ENCODE measurements at places on chromosomes 16 and 17.
A peak's percentile ranks its signal among the peaks of the same experiment; 100 is the strongest.

GRCh38 chr16:64455275-64455674 lies 666.6 kb downstream of the CDH11 start:
- DNase-seq: no peak

DNA sequence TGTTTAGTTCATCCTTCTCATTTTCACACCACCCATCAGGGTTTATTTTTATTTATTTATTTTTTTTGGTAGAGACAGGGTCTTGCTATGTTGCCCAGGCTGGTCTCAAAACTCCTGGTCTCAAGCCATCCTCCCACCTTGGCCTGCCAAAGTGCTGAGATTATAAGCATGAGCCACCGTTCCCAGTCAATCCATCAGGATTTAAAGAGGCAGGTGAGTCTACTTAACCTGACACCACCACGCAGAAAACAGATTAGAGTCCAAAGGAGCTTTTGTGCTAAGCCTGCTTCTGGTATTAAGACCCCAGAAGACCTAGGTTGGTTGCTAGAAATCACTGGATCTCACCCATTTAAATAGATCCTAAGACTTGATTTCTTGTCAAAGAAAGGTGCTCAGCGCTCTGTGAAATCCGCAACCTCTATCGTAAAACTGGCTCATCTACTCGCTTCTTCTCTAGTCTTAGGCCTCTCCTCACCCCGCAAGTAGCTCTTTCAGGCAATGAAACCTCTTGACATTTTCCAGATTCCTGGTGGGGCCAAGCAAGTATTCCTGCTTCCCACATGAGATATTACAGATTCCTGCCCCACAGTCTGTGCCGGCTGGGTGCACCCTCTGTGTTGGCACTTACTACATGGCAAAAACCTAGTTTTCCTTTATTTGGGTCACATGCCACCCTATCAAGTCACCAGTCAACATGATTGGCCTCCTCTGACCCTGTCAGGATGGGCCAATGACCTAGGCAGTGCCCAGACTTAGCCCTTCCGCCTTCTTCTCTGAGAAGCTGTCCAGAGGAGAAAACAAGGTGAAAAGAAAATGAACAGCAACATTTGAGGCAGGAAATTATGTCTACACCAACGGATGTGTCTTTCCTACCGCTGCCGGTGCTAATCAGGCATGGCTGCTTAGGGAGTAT lies 9.0 kb downstream of the PITPNA start:
- no peak for DNase-seq

DNA sequence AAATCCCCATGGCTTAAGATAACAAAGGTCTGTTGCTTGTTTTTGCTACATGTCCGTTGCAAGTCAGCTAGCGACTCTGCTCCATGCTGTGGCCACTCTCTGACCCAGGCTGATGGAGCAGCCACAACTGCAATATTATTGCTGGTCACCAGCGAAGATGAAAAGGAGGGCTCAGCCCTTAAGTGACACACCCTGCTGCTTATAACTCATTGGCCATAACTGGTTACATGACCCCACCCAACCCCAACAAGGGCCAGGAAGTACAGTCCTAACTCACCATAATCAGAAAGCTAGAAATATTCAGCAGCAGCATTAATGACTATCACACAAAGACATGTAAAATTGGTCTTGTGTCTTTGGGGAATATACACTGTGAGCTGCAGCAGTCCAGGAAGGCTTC lies 224.3 kb downstream of the SOX9 start:
- DNase-seq: no peak

DNA sequence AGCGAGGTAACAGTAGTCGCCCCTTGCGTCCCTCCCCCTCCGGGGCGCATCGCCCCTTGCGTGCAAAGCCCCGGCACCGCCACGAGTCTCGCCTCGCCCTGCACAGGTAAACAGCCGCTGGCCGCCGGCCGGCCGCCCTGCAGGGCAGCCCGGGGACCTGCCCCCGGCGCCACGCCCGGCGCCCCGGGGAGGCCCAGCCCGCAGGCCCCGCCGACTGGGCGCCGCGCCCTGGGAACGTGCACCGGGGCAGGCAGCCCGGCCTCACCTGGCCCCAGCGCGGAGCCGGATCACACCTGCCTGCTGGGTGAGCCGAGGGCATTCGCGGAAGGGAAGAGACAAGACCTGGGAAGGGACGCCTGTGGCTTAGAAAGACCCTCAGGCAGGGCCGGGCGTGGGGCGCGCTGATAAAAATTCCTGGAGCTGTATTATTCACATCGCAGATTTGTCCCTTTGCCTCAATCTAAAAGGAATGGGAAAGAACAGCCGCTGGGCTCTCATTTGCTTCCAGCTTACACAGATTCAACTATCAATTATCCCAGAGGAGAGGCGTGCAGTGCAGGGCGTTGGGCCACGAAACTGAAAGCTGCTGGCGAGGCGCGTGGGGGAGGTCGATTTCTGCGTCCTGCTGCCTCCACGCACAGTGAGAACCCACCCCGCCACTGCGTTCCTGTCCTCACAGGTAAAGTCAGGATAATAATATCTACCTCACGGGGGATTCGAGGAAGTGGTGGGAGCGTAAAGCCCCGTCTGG lies 451.9 kb downstream of the SLC39A11 start:
- DNase-seq: no peak

DNA sequence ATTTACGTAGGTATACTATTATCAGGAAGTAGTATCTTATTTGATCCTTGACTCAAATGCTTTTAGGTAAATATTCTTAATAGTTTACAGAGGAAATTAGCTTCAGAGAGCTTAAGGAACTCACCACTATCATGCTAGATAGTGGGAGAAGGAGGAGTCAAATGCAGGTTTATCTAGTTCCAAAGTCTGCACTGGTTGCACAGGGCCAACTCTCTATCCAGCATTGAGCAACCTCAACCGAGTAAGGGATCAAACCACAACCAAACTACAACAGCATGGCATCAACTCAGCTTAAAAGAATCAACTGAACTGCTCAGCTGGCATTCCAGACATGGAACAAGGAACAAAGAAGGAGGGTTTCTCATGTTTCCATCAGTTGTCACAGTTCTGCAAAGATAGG lies 306.0 kb downstream of the MAF start:
- no peak for DNase-seq

DNA sequence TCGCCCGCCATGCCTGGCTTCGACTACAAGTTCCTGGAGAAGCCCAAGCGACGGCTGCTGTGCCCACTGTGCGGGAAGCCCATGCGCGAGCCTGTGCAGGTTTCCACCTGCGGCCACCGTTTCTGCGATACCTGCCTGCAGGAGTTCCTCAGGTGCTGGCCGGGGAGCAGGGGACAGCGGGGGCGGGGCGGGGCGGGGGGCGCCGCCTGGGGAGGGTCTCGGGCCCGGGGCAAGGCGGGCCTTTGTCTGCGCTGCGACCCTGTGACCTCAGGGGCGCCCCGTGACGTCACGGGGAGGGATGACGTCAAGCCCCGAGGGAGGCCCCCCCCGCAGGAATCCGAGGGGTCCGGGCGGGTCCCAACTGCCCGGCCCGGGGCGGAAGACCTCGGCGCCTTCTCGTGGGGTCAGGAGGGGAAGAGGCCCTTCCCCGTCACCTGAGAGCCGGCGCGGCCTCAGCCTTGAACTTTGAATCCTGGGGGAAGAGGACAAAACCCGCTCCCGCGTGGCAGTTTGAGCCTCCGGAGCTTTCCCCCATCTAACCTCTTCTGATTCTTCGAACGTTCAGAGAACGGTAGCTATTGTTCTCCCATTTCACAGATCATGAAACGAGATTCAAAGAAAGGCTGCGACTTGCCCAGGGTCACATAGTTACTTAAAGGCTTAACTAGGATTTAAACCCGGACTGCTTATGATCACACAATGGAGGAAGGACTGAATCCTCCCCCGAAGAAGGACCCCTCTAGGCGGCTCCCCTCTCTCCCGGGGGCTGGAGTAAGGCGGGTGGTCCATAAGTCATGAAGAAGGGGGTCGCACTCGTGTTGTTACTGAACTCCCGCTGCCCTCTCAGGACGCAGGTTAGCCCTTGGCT lies 527 bp downstream of the TRAF4 start:
- DNase-seq: peak; percentile 53

DNA sequence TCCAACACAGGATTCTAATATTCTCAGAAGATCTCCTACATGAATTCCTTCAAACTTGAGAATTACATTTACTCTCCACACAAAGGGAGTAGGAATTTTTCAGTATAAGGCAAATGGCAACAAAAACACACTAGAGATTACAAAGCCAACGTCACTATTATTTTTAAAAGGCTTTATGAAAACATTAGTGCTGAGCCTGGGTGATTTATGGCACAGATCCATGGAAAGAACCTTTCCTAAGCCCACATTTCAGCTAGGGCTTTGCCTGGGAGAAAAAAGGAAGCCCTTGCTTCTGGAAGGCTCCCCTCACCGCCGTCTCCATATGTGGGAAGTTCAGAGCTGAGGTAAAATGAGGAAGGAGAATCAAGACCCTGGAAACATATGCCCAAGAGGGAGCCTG lies 499.4 kb upstream of the HSBP1 start:
- no peak for DNase-seq

DNA sequence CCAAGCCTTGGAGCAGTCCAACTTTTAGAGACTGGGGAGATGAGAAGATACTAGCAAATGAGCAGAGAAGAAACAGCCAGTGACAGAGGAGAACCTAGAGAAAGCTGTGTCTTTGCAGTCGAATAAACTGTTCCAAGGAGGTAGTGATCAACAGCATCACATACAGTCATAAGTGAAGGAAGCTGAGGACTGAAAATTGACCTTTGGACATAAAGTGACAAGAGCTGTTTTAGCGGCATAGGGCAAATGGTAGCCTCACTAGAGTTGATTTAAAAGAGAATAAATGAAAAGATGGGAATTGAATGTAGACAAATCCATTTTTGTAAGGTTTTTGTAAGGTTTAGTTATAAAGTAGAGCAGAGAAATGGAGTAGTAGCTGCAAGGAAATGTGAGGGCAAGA lies 131.2 kb upstream of the HLF start:
- no peak for DNase-seq

DNA sequence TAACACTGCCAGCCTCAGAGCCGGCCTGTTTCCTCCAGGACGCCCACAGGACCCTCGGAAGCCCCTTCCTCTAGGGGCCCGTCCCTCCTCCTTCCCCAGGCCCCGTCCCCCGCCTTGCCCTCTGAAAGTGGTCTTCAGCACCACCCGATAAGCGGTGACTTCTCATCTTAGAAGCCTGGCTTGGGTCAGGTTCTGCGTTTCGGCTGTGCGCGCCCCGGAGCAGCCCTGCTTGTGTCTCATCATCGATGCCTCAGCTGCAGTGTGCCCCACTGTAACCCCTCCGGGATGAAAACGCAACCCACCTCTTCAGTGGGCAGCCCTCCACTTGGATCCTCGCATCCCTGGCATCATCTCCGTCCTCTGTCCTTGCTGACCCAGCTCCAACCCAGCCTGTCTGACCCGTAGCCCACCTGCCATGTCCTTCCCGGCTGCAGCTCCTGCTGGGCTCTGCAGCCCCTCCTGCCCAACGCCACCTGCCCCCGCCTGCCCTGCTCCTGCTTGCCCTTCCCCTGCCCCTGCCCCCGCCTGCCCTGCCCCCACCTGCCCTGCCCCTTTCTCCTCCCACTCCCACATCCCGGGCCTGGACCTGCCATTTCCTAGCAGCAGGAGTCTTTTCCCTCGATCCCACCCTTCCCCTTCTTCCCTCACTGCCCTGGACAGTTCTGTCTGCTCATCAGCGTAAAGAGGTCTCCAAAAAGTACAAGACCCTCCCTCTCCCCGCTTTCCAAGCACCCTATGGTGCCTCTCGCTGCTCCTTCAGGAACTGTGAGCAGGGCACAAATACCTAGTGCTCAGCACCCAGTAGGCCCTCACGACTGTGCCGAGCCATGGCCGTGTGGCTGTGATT lies 112.5 kb upstream of the CHMP6 start:
- DNase-seq: no peak

GRCh38 chr17:11240841-11241610 lies at the start of gene SHISA6:
TSS of gene SHISA6 (plus strand) at chr17:11241213.
- no peak for DNase-seq

DNA sequence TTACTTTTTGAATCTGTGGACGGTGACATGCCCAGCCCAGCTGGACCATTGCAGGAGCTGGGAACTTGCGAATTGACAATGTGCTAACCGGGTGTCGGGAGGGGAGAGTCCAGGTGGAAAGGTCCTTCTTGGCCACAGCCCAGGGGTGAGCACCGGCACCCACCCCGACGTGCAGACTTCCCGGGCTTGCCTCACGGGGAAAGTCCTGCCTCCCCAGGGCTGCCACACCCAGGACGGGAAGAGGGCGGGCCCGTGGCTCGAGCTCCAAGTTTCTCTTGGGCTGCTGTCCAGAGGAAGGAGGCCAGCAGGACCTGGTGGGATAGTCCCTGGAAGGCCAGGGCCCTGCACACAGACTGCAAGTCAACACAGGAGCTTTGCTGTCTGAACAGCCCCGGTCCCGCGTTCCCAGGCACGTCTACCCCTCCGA lies 17.7 kb downstream of the CARD14 start:
- DNase-seq: no peak

- no peak for DNase-seq
These were observed 8.2 kb downstream of the ITGAM start for GRCh38 chr16:31268033-31268365.

DNA sequence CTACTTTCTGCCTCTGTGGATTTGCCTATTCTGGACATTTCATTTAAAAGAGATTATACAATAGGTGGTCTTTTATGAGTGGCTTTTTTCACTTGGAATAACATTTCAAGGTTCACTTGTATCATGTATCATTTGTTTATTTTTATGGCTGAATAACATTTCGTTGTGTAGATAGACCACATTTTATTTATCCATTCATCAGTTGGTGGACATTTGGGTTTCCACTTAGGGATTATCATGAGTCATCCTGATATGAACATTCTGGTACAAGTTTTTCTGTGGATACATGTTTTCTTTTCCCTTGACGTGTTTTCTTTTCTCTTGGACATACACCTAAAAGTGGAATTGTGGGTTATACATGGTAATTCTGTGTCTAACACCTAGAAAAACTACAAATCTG lies 25.3 kb downstream of the PRSS54 start:
- no peak for DNase-seq

DNA sequence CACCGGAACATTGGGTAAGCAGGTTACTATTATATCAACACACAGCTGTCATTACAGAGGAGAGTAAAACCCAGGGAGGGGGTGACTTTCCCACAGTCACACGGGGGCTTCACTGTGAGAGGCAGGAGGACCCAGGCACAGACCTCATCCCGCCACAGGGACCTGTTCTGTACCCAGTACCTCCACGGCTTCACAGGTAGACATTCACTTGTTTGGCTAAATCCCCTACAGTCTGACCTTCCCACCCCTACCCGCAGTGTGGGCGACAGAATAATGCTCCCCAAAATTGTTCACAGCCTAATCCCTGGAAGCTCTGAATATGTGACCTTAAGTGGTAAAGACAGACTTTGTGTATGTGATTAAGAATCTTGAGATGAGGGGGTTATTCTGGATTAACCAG lies 16.5 kb downstream of the LITAF start:
- no peak for DNase-seq

DNA sequence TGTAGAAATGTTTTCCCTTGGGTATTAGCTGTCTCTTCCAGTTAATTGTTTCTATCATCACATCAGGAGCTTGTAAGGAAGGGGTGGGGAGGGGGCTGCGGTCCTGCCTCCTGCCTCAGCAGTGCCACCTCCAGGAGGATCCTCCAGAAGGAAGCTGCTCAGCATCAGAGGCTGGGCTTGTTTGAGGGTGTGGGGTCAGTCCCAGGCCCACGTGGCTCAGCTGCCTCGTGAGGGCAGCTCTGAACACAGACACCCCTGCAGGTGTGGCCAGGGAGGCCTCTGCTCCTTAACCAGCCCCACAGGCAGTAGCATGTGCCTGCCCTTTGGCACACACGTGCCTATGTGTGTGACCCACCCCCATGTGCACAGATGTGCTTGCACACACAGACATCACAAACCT lies 46.3 kb downstream of the MRM1 start:
- DNase-seq: no peak

GRCh38 chr17:33640629-33641028 lies 347.5 kb upstream of the ASIC2 start:
- DNase-seq: no peak

- no peak for DNase-seq
These were observed 67.1 kb upstream of the ZNF469 start for GRCh38 chr16:88315543-88316105.
